ENCODE measurements at places on chromosomes 3 and 15.

DNA sequence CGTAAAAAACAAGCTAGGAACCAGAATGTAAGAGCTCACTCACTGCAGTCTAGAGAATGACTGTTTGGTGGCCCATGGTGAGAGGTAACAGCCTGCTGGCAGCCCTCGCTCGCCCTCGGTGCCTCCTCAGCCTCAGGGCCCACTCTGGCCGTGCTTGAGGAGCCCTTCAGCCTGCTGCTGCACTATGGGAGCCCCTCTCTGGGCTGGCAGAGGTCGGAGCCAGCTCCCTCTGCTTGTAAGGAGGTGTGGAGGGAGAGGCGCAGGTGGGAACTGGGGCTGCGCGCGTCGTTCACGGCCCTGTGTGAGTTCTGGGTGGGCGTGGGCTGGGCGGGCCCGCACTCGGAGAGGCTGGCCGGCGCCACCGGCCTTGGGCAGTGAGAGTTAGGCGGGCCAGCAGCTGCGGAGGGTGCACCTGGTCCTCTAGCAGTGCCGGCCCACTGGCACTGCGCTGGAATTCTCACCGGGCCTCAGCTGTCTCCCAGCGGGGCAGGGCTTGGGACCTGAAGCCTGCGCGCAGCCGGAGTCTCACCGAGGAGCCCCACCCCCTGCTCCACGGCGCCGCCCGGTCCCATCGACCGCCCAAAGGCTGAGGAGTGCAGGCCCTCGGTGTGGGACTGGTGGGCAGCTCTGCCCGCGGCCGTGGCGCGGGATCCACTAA lies 420.6 kb downstream of the RBMS3 start:
- no peak for DNase-seq

DNA sequence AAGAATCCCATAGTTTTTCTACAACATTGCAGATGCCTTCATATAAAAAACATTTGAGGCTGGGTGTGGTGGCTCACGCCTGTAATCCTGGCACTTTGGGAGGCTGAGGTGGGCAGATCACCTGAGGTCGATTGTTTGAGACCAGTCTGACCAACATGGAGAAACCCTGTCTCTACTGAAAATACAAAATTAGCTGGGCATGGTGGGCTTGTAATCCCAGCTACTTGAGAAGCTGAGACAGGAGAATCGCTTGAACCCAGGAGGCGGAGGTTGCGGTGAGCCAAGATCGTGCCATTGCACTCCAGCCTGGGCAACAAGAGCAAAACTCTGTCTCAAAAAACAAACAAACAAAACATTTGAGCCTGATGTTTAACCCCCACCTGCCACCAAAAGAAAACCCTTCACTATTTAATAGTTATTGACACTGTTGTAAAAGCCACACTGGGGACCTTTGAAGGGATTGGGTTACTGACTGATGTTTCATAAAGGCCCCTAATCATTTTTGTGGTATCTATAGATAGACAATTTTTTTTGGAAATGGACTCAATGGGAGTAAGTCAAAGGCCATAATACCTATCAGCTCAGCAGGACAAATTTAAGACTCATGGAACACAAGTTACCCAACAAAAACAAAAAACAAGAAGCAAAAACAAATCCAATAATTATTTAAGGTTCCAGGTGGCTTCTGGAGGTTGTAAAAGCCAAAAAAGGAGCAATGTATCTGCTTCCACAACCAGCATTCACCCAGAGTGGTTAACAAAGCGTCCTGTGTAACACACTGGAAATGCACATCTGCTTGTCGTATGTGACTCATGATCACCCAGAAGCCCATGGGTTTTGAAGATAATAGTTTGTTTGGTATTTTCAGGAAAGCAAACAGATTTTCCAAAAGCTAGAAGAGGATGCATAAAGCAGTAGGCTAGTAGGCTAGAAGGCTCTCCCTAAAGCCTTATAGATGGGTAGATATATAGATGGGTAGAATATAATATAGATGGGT lies 41.2 kb downstream of the CDCP1 start:
- DNase-seq, result peak; percentile 65

DNA sequence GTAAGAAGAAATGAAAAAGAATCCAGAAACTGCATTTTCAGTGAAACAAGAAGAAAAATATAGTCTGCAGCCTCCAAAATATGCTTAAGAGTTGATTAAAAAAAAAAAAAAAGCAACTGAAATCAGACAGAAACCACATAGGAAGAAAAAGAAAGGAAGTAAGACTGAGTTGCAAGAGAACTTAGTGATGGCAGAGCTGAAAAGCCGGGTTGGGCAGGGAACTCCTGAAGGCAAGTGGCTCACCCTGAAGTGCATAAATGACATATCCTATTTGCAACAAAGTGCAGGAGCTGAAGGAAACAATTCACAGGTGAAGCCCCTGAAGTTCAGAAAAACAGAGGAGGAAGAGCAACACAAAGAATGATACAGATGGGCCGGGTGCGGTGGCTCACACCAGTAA lies 108.8 kb upstream of the SLC25A36 start:
- DNase-seq, result no peak

DNA sequence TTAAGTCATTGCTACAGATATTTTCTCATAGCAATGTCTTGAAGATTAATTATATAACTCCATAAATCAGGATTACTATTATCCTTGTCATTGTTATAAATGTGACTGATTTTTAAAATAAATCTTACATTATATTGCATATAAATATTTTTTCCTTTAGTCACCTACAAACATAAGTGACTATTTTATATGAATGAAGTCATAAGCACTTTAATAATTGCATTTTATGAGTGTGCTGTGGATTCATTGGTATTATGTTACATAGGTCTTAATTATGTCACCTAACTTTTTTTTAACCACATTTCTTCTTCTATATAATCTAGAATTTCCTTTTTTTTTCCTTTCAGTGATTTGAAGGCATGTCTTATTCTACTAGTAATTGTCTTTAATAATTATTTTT lies 1191.2 kb downstream of the NSUN3 start:
- DNase-seq, result no peak

GRCh38 chr15:55627730-55628368 lies 39.7 kb upstream of the PYGO1 start:
- peak; percentile 81 for DNase-seq

DNA sequence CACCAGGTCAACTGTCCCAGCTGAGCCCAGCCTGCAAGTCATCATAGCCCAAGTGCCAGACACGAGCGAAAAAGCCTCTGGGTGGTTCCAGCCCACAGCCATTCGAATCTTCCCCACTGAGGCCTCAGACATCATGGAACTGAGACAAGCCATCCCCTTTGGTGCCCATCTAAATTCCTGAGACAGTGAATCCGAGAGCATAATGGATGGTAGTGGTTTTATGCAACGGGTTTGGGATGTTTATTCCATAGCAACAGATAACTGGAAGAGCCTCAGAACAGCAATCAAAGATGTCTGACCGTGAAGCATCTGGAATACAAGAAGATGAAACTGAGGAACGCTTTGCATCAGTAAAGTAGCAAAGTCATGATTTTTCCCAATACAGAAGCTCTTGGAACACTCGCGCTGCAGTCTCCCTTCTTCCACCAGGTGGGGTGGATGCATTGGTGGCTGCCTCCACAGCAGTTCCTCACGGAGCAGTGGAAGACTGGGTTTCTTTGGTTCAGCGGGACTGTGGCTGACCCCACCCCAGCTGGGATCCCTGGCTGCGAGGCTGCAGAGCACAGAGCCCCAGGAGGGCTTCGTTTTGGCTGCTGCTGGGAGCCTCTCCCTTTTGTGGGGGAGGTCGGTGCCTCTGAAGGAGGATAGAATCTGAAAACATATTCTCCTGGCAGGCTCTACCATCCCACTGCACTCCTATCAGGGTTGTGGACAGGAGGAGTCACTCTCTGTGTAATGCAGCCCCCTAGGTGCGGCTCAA lies 26.4 kb upstream of the PDE8A start:
- peak; percentile 71 for DNase-seq

DNA sequence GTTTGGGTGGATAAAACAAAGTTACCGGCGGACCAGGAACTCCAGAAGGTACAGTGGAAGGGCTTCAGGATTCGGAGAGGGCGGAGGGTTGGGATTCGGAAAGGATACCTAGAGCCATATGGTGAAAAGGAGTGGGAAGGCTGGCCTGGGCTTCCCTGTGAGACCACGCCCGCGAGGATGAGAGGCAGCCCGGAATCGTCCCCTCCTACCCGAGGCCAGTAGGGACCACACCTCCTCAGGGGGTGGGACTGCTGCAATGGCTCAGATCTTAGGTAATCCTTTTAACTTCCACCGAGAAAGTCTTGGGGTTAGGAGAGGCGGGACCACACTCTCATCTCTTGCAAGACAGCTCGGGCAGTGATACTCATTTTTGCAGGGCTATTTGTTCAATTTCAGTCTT lies 511.3 kb downstream of the OCA2 start:
- no peak for DNase-seq

DNA sequence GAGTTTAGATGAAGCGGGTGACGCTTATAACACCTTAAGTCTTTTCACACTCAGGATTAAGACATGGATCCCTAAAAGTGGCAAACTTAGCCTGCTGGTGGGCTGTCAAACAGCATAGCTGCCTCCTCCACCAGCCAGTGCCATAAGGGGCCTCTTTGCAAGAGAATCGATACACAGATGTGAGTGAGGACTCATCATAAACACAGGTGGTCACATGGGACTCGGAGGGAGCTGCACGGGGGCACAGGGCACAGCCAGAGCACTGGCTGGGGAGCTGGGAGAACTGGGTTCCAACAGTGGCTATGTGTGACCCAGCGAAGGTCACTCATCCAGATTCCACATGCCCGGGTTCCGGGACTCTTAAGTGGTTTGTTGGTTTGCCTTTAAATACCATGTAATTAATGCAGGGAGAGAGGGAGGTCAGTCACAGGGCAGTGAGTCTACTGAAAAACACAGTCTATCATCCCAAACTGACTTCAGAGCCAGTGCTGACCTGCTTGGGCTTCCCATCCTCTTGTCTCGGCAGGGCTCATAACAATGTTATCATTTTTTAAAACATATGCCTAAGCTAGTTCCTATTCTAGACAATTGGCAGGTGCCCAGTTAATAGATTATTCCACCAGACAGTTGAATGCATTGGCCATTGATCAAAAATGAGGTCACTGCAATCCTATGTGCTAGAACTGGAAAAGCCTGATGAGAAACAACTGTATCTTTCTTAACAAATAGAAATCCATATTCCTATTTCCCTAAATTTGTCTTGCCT lies 51.8 kb downstream of the SLC12A8 start:
- peak; percentile 59 for DNase-seq

- DNase-seq, result no peak
Measured at GRCh38 chr3:71693641-71694040, 31.6 kb downstream of the EIF4E3 start.

- no peak for DNase-seq
Measured at GRCh38 chr3:172029425-172030098, 9.8 kb upstream of the FNDC3B start.

DNA sequence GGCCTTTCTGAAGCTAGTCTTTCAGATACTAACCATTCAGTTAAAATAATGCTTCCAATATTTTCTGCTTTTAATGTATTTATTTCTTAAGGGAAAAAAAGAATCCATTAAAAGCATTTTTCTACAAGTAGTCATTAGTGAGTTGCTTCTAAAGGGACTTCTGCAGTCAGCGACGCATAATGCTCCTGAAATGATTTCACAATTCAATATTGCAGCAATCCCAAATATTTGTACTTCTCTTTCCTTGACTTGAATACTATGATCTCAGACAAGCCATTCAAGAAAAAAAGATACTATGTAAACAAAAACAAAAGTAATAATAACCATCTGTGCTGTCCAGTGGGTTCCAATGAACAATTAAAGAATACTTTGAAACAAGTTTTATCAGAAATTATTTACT lies 681.0 kb downstream of the DIPK2A start:
- DNase-seq, result peak; percentile 64

GRCh38 chr15:66763186-66764071 lies 61.4 kb downstream of the SMAD6 start:
- DNase-seq, result no peak

- DNase-seq, result no peak
Measured at GRCh38 chr3:122146466-122146865, 37.0 kb upstream of the CASR start.

DNA sequence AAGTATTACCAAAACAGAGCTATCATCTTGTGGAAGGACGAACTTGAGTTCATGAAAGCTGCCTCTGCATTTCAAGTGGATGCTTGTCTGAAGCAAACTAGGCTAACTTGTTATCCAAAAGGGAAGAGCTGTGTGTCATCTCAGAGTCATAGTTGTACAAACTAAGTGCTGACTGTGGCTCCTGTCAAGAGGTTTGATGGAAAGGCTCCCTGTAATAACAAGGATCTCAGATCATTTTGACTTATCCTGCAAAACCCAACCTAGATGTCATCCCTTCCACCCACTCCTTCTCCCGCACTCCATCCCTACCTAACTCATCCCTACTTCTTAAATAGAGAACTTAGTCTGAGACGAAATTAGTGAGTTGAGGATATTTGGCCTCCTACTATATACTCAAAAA lies 110.8 kb downstream of the NR2E3 start:
- peak; percentile 2 for DNase-seq

- DNase-seq, result no peak
Measured at GRCh38 chr3:3919316-3919715, 120.1 kb downstream of the LRRN1 start.

DNA sequence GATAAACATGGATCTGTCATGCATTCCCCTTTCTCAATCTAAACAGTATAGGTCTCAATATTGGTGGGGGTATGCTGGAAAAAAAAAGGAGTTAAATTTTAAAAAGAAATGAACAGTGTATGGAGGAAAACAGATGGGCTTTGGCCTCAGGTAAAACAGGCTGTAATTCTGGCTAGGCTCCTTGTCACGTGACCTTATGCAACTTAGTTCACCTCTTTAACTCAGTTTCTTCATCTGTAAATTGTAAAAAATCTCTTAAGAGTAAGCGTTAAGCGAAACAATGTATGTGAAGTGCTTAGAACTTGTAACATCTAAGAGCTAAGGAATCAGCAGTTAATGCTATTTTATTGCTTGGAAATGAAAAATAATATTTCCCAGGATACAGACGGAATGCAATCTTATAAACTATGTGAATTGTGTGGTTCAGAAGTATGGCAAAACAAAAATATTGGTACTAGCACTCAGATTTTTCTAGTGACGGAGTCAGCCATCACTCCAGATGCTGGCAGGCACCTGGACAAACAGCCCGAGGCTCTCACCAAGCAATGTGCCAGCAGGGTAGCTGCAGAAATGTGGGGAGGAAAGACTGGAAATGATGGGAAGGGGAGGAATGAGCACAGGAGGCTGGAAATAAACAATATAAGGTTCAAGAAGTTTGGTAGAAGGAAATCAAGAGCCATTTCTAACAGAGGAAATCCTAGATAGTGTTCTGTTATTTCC lies 172.8 kb downstream of the USP13 start:
- DNase-seq, result no peak

DNA sequence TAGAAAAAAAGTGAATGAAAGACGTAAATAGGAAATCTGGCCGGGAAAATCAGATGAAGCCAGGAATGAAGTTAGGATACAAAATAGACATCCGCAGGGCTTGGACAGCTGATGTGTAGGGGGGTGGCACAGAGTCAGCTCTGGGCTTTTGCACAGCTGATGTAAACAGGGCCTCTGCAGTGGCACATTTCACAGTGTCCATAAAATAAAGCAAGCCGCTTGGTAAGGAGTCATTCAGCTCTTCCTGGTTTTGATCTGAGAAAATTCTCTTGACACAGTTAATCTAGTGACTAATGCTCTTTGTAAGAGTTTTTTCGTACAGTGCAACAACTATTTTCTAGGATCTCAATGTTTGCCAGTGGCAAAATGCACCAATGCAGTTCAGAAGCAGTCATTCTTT lies 153.3 kb downstream of the USP13 start:
- DNase-seq, result peak; percentile 20

Data from fibroblast of skin of right quadriceps (primary cell).